ENCODE measurements at places on chromosomes 2 and 18.

- DNase-seq, result no peak
Measured at GRCh38 chr2:44679990-44680389, 261.5 kb upstream of the SIX3 start.

DNA sequence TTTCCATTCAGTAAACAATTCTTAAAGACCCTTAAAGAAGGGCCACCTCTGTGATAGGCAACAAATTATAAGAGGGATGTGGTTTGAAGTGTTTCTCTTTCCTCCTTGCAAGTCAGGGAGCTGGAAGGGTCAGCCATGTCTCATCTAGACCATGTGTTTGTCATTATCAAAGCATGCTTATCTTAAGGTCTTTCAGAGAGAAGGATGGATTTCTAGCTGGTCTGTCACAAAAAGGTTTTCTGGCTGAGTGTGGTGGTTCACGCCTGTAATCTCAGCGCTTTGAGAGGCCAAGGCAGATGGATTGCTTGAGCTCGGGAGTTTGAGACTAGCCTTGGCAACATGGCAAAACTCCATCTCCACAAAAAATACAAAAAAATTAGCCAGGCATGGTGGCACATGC is 59.2 kb upstream of the PEX13 start:
- DNase-seq, result no peak

DNA sequence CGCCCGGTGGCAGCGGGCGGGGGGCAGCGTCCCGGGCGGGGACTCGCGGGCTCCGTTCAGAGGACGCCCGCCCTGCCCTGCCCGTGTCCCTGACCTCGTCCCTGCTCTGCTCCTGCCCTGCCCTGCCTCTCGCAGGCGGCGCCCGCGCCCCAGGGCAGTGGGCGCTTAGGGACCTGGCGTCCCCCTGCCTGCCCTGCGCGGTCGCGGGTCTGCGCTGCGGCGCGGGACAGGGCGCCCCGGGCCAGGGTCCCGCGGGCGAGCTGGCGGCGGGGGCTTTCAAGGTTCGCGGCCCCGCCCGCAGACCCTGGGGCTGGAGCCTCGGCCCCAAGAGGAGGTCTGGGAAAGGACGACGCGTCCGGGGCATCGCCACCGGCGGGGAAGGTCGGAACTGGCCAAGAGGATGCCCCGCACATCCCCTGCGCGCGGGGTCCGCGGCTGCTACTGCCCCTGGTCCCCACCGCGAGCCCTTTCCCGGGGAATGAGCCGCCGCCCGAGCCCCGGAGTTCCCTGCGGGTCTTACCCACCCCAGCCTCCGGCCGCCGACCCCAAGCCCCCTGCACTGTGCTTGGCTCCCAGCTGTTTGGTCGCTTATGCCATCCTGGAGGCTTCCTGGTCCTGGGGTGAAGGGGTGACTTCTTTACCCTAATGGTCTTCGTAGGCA is 679 bp downstream of the RNF144A start:
- DNase-seq, result no peak

DNA sequence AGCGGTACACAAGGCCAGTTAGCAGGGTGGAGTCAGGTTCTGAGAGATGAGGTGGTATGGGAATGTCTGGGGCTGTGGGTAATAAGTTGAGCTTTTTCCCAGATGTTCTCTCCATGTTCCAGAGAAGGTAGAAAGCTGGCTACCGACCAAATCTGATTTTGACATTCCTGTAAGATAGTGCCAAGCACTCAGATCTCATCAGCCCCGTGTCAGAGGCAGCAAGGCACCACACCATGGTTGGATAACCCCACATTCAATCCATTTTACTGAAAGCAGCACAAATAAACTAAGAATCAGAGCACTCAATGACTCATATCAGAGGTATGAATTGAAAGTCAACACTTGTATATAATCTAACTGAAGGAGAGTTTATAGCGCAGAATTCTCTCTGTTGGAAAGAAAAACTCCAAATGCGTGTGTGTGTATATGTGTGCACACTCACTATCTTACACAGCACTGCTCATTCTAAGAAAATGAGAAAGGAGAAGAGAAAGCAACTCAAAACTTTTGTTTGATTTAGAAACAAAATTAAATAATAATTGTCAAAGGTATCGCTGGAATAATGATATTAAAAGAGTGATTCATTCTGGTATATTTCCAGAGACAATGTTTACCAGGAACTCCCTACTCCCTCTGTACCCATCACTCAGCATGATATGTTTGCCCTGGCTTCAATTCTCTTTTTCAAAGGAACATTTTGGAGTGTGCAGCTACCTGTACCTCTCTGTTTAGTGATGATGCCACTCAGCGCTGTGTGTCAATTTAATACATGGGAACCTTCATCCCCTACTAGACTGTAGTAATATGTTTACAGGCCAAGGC is 375.1 kb upstream of the ID2 start:
- DNase-seq, result no peak

- no peak for DNase-seq
Measured at GRCh38 chr2:112583497-112584133, 794 bp upstream of the CHCHD5 start.

DNA sequence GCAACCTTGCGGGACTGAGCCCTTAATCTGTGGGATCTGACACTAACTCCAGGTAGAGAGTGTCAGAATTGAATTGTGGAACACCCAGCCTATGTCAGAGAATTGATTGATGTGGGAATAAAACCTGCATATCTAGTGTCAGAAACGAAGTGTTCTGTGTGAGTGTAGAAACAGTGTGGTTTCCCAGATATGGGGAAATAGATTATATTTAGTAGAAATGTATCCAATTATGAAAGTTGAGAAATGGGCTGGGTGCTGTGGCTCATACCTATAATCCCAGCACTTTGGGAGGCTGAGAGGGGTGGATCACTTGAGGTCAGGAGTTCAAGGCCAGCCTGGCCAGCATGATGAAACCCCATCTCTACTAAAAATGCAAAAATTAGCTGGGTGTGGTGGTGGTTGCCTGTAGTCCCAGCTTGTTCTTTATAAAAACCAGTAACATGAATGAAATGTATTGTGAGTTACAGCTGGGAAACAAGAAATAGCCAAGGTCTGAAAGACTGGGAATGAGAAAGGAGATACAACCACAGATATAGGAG is 4.3 kb upstream of the TP53I3 start:
- no peak for DNase-seq

Measured in D721Med (cell line).